Activated CD8-positive, alpha-beta memory T cell treated with anti-CD3 and anti-CD28 coated beads for 4 hours (primary cell): ENCODE measurements at places on chromosomes 4 and X.

DNA sequence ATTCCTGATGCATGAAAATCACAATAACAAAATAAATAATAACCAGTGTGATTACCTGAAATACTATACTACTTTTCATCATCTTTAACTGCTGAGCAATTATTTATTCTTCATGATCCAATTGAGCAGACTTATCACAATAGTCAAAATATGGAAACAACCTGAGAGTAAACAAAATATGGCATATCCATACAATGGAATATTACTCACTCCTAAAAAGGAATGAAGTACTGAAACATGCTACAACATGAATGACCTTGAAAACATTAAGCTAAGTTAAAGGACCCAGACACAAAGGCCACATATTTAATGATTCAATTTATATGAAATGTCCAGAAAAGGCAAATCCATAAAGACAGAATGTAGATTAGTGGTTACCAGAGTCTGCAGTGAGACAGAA is 146.8 kb downstream of the MID1IP1 start:
- no peak for DNase-seq

DNA sequence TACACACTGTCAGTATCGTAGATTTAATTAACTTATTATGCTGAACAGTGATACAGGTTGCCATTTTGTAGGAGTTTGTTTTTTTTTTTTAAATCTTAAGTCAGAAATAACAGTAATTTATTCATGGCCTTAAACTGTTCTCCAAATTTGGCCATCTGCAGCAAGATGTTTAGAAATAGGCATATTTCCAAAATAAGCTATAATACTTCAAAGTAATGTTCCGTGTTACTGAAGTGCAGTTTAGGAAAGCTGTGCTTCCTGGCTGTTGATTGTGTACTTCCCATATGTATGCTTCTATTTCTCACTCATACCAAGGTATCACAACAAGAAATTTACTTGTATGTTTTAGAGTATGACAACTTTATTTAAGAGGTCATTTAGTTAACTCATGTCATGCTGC is 28.9 kb downstream of the CPEB2 start:
- DNase-seq, result no peak

- no peak for DNase-seq
Measured at GRCh38 chrX:153935326-153935851, 552 bp upstream of the NAA10 start.

DNA sequence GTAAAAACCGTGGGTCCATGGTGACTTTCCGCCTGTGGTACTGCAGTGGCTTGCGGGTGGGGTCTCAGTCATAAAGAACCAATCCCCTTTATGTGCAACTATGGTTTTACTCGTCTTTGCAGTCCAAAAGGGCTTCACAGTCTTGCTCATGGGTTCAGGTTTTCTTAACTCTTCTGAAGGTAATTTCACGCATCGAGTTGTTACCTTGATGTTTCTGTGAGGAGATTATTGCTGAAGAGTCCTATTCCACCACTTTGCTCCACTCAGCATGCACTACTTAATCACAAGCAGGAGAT is 41.5 kb downstream of the F8 start:
- DNase-seq, result no peak

DNA sequence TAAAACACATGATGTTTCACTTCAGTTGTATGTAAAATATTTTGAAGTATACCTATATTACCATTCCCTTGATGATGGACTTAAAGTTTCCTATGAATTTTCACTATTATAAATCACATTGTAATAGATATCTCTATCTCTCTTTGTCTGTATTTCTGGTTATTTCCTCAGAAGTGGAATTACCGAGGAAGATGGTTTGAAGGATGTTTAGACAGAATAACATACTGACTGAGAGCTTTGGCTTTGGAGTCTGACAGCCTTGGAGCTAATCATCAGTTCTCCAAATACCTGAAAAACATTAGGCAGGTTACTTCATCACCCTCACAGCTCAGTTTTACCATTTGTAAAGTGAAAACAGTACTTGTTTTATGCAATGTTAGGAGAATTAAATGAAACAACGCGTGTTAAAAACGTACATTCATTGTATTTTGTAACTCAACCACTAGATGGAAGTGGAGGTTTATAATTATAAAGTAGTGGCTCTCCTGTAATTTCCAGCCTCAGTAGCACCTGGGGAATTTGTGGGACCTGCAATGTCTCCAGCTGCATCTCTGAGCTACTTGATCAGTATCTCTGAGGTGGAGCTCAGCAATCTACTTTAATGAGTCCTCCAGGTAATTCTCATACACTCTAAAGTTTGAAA is 14.3 kb downstream of the JCHAIN start:
- no peak for DNase-seq

DNA sequence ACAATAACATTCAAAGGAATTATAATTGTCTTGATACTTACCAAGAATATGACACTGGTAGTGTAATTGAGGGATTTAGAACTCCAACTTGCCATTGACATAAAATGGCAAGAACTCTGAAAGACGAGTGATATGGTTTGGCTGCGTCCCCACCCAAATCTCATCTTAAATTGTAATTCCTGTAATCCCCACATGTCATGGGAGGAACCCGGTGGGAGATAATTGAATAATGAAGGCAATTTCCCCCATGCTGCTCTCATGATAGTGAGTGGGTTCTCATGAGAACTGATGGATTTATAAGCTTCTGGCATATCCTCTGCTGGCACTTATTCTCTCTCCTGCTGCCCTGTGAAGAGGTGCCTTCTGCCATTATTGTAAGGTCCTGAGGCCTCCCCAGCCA is 1536.4 kb downstream of the TECRL start:
- no peak for DNase-seq

- no peak for DNase-seq
Measured at GRCh38 chr4:143512978-143513313, 556 bp upstream of the SMARCA5 start.

- no peak for DNase-seq
Measured at GRCh38 chr4:78737035-78737434, 39.1 kb upstream of the BMP2K start.

GRCh38 chrX:47648376-47648775 is 2.0 kb downstream of the ELK1 start:
- DNase-seq, result no peak

DNA sequence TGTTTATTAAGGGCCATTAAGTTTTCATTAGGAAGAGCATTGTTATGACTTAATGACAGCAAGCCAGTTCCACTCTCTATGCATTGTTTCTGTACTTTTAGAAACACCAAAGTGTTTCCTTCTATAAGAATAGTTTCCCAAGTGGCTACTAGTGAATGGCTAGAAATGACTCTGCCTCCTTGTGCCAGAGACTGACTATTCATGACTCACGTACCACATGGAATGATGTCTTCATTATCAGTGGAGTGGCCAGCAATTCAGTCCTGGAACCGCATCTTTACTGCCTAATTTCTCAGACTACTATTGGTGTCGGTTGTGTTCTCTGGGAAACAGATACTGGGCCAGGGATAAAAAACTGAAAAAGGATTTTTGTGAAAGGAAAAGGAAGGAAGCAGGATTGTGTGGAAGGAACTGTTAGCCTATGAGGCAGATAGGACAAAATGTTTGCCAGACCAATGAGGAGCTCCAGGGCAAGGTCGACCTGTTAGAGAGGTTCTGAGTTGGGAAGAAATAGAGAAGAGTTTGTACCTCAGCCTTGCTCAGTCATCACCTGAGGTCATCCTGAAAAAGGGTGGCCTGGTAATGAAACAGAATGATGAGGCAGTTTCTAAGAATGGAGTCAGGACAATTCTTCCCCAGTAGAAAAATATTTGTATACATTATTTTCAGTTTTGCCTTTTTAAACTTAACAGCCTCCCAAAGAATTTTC is 218.6 kb downstream of the SPCS3 start:
- no peak for DNase-seq

DNA sequence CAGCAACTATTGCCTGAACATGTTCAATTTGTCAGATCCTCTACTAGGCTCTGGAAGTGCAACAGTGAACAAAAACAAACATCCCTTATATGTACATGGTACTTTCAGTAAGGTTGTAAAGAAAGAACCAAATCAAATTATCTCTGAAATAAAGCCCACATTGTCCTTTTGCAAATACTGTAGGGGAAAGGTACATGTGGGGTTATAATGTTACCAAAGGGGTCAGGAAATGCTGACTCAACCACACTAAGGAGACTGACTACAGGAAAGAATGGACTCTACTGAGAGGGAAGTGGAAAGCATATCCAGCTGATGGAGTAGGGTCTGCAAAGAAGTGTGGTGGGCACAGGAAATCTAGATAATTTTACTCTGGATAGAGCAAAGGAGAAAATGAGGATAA is 61.5 kb downstream of the PCDH18 start:
- no peak for DNase-seq

- no peak for DNase-seq
Measured at GRCh38 chrX:16082470-16083085, 40.8 kb upstream of the GRPR start.

DNA sequence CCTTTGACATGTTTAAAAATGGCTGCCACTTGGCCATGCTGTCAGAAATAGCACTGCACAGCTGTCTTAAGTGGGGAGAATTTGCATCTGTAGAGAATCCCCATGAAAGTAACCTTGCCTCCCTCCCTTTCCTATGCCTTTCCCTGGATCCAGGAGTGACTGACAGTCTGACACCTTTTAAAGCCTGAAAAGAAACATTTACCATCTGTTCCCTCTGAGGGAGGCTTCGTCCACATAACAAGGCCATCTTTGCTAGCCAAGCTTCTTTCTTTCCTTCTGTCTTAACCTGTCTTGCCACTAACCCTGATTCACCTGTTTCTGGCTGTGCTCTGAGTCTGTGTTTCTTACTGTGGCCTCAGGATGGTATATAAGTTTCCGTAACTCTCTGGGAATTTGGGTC is 21.3 kb upstream of the AADAT start:
- DNase-seq, result no peak

DNA sequence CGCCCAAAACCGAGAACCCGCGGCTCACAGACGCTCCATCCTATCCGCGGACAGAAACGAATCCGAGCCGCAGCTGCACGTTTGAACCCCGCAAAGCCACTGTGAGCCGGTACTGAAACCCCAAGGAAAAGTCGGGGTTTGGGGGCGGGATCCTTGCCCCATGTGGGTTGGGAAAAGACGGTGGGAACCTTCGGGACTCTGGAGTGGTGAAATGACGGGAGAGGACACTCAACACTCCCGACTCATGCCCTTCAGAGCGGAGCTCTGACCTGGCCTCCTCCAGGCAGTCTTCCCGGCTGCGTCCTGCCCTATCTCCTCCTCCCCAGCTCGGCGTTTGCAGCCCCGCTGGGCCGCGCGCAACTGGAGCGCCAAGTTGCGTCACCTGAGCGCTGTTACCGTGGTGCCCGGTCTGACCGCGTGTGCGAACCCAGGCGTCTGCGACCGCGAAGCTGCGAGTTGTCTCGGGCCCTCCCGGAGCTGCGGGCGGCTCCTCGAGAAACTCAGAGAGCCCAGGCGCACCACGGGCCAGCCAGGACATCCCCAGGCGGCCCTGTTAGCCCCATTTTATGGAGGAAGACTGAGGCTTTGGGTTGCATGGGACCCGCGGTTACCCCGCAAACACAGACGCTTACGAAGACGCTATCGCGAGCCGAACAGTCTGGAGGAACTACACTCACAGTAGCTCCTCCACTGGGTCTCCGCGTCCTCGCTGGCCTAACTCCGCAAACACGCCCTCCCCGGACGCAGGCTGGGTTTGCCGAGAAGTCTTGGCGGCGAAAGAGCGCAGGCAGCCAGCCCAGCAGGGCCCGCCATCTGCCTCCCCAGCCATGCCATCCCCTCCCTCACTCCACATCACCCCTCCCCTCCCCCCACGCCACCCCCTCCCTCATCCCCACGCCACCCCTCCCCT is 20.3 kb upstream of the HMX1 start:
- DNase-seq, result no peak

- DNase-seq, result no peak
Measured at GRCh38 chr4:37324546-37324945, 80.0 kb downstream of the NWD2 start.

GRCh38 chrX:7286168-7286837 is 138.3 kb upstream of the PUDP start:
- DNase-seq, result no peak

DNA sequence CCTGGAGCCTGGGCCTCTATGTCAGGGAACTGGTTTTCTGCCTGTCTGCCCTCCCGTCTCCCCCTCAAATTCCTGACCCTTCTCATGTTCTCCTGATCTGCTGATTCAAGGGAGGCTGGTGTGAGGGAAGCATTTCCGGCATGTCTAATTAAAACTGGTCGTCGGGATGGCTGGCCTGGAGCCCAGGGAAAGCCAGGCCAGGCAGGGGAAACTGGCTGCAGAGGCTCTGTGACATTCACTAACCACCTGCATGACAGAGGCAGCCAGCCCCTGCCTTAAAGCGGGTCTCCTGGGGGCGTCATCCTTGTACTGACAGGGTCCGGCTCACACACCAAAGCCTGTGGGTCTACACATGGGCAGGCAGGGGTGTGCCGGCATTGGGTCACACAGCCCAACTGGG is 35.2 kb downstream of the ABLIM2 start:
- no peak for DNase-seq

DNA sequence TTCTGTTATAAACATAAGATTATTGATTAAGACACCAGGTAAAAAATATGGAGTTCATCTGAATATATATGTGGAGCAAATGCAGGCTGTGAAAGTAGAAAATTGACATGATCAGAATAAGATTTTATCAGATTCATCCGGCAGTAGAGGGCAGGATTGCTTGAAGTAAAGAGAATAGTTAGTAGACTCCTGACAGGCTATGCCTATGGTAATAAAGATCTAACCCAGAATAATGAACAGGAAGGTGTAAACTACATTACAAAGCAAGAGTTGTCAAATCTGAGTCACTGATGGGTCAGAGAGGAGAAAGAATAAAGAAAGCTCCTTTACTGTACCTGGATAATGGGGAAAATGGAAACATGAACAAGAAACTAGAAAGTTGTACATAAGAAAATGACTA is 20.8 kb upstream of the TMEM184C start:
- DNase-seq, result no peak

GRCh38 chr4:8555716-8556115 is 24.5 kb upstream of the GPR78 start:
- DNase-seq, result no peak

- DNase-seq, result peak; percentile 19
Measured at GRCh38 chr4:122458625-122459024, 2.1 kb upstream of the IL2 start.

- no peak for DNase-seq
Measured at GRCh38 chr4:180799798-180800197, 1443.4 kb upstream of the TENM3 start.

- DNase-seq, result no peak
Measured at GRCh38 chr4:145487631-145488030, 6.0 kb downstream of the SMAD1 start.

- DNase-seq, result no peak
Measured at GRCh38 chrX:28802625-28803024, 215.4 kb downstream of the IL1RAPL1 start.

GRCh38 chrX:138128027-138128671 is 562.2 kb downstream of the ZIC3 start:
- no peak for DNase-seq
